ENCODE measurements at places on chromosomes 4 and X.

- DNase-seq, result no peak
These were observed 403.0 kb upstream of the HS3ST1 start for GRCh38 chr4:11831739-11832138.

DNA sequence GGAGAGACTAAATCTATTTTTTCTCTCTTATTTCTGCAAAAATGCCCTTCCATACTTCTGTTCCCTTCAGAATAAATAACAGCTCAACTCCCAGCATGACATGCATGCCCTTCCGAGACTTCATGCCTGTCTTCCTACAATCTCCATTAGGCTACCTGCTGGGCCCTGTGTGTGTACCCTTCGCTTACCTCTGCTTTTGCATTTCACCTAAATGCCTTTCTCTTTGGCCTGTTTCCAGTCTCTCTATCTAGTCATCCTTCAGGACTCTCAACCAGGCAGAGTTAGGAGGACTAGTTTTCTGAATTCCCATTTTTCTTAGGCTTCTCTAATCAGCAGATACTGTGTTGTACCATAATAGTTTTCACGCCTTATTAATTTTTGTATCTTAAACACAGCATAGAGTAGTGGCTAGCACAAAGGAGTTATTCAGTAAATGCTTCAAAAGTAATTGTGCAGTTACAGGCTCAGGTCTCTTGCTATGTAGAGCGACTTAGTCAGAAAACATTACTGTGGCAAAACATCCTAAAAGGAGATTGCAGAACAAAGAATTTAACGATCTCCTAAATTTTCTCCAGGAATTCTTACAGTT, 20.5 kb downstream of the SEPTIN11 start:
- DNase-seq, result no peak

- no peak for DNase-seq
These were observed 148.0 kb downstream of the TENM3 start for GRCh38 chr4:182391111-182391684.

GRCh38 chr4:137627739-137628460, 95.6 kb upstream of the PCDH18 start:
- DNase-seq, result no peak

GRCh38 chr4:153207567-153207966, 3.3 kb downstream of the TRIM2 start:
- no peak for DNase-seq

DNA sequence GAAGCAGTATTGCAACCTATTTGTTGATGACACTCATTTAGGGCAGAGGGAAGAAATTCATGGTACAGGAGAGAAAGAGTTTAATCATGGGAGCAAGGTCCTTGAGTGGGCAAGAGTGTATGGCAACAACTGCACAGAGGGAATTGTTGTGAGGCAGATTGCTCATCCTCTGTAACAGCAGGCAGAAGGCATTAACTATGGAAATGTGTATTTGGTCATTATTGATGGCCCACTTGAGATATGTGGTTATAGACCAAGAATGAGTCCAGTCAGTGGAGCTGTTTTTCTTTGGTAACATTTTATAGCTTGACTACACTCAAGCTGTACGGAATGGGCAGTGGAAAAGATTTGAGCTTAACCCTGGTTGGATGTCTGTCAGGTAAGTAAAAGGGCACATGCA, 15.9 kb downstream of the PLRG1 start:
- no peak for DNase-seq

- no peak for DNase-seq
These were observed 13.8 kb upstream of the SMS start for GRCh38 chrX:21926527-21927278.

DNA sequence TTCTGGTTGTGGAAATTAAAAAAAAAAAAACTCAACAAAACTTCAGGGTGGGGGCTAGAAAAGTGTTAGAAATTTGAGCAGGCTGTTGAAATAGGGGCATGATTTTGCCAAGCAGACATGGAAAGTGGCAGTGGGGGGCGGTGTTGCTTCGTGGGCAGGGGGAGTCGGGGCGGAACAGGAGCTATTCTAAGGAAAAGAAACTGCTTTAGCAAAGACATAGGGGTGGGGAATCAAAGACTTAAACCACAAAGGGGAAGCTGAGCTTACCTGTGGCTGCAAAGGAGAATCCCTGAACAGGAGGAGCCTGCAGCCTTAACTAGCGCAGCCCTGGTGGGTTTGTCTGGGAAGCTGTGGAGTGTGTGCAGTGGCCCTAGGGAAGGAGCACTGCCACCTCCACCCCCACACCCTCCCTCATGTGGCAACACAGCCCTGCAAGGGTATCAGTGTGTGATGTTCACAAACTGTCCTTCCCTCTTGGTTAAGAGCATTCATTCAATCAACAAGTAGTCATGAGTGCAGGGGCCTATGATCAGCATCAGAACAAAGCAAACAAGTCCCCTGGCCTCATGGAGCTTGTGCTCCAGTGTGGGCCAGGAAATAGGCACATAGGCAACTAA, 20.5 kb downstream of the SEL1L3 start:
- no peak for DNase-seq

DNA sequence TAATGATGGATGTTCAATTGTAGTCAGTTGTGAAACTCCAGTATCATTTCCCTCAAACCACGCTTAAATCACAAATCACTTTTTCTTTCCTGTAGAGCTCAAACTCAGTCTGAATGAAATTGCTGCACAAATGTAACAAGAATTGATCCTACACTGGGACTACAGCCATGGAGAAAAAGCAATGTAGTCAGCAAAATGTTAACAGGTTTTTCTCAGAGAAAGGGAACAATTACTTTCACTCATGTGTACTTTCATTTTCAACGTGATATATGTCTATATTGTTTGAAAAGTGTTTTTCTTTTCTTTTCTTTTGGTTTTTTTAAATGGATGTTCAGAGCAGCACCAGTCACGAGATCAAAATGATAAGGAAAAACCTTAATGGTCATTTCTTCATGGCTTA, 22.7 kb downstream of the SDAD1 start:
- DNase-seq, result no peak

- DNase-seq, result no peak
These were observed 256.5 kb upstream of the NRK start for GRCh38 chrX:105565856-105566255.

- no peak for DNase-seq
These were observed 981.0 kb upstream of the HS3ST1 start for GRCh38 chr4:12409507-12410190.

DNA sequence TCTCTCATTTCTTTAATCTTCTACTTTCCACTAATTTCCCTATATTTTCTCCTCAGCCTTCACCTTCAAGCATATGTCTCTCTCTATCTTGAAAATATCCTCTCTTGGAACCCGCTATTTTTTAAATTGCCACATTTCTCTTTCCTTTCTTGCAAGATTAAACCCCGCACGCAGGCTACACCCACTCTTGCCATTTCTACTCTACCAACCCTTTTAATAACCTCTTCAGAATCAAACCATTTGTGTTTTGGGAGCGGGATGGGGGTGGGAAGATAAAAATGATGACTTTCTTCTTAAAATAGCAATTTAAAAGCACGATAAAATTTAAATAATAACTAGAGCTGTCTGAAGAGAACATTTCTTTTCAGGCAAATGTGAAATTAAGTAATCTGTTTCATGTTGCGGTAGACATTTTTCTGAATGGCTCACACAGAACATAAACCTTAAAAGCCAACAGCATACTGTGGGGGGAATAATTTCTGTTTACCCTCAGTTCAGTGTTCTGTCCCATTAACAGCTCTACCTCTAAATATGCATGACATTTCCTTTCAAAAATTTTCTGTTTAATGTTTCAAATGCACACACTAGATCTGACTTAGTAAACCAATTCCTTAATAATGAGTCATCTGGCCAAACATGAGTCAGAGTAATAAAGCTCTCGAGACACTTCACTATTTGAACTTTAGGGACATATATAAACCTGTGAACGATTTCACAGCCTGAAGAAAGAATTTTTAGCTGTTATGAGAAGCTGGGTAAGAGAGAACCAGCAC, 20.5 kb downstream of the ARSJ start:
- no peak for DNase-seq

DNA sequence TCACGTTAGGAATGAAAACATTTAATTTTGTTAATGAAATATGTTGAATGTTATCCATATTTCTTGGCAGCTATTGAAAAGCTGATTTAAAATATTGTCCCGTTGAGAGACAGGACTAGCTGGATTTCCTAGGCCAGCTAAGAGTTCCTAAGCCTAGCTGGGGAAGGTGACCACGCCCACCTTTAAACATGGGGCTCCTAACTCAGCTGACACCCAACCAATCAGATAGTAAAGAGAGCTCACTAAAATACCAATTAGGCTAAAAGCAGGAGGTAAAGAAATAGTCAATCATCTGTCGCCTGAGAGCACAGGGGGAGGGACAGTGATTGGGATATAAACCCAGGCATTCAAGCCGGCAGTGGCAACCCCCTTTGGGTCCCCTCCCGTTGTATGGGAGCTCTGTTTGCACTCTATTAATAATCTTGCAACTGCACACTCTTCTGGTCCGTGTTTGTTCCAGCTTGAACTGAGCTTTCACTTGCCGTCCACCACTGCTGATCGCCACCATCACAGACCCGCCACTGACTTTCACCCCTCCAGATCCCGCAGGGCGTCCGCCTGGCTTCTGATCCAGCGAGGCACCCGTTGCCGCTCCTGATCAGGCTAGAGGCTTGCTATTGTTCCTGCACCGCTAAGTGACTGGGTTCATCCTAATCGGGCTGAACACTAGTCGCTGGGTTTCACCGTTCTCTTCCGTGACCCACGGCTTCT, 308.9 kb downstream of the GLUD2 start:
- no peak for DNase-seq

DNA sequence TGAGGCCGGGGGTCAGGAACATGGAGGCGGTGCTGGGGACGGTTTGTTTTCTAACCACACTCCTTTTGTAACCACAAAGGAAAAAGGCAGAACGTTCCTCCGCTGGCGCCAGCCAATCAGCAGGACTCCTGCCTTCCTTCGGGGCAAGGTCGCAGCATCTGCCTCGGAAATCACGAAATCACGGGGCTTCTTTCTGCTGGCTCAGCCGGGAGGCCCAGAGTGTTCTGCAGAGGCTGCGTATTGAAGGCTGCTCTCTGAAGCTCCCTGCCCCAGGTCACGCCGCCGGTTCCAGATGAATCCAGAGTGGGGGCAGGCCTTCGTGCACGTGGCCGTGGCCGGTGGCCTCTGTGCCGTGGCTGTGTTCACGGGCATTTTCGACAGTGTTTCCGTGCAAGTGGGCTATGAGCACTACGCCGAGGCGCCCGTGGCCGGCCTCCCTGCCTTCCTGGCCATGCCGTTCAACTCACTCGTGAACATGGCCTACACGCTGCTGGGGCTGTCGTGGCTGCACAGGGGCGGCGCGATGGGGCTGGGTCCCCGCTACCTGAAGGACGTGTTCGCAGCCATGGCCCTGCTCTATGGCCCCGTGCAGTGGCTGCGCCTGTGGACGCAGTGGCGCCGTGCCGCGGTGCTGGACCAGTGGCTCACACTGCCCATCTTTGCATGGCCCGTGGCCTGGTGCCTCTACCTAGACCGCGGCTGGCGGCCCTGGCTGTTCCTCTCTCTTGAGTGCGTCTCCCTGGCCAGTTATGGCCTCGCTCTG, 9.4 kb downstream of the TMEM187 start:
- DNase-seq, result no peak

- peak; percentile 77 for DNase-seq
These were observed 37.1 kb upstream of the ELF2 start for GRCh38 chr4:139214039-139214534.

GRCh38 chrX:108309144-108309543, 129.1 kb downstream of the COL4A6 start:
- no peak for DNase-seq

DNA sequence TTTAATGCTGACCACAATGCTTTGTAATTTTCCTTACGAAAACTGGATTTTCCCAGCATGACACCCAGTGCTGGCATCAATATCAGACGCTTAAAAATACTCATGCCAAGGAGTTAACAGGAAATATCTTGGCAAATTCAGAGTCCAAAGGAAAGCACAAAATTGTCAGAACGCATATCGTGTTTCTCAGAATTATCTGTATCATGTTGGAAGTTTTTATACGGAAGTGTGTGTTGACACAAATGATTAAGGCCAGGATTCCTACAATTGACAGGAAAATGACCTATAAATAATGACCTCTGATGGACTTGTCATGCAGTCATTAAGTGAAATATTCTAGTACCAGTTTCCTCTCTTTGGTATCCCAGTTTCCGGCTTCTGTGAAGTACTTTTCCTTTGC, 132.1 kb upstream of the TLL1 start:
- no peak for DNase-seq

GRCh38 chr4:102288497-102288896, 56.8 kb downstream of the SLC39A8 start:
- no peak for DNase-seq

DNA sequence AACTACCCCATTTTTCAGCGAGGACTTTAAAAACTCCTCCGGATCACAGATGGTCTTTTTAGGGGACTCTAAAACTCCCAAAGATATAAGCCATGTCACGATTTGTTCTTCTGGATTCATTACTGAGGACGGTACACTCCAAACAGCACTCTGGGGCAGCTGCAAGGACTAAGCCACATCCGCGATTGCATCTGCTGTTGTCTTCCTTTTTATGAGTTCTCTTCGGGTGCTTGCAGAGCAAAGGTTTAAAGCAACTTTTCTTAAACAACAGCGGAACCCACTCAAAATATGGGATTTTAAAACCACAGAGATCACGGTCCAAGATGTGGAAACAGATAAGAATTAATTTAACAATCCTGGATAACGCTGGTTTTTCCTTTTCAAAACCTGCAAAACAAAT, at the start of gene ARHGEF6:
TSS of gene ARHGEF6 (minus strand) at position 170 of the 400 bp plus-strand sequence. CDS start at position 120, 50 bp downstream.
- DNase-seq, result no peak

GRCh38 chr4:113053883-113054282, 4.4 kb downstream of the ANK2 start:
- DNase-seq, result no peak

- DNase-seq, result no peak
These were observed 63.0 kb downstream of the GPC3 start for GRCh38 chrX:133922390-133922771.

DNA sequence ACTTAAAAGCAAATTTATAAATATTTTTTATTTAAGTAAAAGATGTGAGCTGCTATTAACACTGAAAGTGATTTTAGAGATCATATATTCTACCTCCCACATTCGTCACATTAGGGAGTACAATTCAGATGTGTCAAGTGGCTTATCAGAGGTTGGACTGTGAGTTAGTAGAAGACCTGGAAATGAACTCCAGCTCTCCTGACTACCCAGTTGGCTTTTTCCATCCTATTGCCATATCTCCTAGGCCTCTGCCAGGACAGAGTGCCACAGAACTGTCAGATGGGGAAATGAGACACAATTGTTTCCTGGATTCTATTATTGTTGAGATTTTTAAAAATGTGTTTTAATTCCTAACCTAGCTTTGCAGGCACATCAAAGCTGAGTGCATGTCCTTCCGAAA, 634.1 kb upstream of the MAGEB2 start:
- no peak for DNase-seq

DNA sequence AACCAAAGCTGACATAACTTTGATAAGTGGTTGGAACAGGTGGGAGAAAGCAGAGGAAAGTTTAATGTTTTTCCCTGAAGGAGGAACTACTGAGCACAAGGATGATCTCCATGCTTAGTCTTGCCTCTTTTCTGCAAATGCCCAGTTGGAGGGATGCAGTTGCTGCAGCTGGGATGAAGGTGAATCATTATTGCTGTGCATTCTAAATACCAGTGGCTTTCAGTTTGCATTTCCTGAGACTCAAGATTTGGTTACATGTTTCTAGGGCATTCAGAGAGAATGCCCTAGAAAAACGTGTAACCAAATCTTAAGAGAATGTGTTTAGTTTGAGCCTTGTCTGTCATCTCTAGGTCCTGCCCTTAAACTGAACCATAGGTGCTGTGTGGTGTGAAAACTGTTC, 42.2 kb downstream of the METTL14 start:
- no peak for DNase-seq

Measured in GM12864 (cell line).